ENCODE measurements at places on chromosomes 12 and 14. TPM values are rescaled to one million over a fixed set of nuclear protein-coding genes. Genes with fewer than 3 reads are reported as not detected.
A peak's percentile ranks its signal among the peaks of the same experiment; 100 is the strongest.

GRCh38 chr12:124034297-124034696, 61.3 kb downstream of the ZNF664 start:
- DNase-seq: no peak

DNA sequence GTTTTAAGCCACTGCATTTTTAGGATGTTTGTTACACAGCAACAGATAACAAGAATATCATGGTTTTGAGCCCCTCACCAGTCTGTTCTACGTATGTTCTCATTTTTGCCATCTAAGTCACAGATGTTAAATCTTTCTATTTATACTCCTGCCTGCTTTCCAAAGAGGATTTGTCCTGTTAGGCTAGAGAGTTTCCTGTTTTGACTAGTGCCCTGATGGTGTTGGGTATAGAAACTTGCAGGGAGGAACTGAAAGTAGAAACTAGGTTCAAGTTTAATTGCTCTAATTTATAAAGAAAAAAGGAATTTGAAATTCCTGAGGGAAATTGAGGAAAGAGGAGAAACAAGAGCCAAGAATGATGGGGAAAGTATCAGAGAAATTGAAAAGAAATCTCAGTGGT, 74.4 kb upstream of the COCH start:
- no peak for DNase-seq

DNA sequence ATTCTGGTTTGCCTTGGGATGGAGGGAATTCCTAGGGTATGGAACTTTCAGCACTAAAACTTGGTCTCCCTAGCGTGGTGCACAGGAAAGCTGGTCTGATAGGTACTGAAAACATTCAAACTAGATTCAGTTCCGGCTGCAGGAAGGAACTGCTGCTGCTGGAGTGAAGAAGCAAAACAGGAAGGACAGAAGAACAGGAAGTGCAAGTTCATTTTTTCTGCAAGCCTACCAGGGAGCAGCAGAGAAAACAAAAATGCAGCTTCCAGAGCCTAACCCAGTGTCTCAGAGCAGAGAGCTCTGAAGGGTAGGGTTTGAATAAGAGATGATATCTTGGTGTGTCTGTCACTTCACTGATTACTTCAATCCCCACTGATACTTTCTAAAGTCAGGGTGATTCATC, 165.2 kb downstream of the VRK1 start:
- DNase-seq: no peak

DNA sequence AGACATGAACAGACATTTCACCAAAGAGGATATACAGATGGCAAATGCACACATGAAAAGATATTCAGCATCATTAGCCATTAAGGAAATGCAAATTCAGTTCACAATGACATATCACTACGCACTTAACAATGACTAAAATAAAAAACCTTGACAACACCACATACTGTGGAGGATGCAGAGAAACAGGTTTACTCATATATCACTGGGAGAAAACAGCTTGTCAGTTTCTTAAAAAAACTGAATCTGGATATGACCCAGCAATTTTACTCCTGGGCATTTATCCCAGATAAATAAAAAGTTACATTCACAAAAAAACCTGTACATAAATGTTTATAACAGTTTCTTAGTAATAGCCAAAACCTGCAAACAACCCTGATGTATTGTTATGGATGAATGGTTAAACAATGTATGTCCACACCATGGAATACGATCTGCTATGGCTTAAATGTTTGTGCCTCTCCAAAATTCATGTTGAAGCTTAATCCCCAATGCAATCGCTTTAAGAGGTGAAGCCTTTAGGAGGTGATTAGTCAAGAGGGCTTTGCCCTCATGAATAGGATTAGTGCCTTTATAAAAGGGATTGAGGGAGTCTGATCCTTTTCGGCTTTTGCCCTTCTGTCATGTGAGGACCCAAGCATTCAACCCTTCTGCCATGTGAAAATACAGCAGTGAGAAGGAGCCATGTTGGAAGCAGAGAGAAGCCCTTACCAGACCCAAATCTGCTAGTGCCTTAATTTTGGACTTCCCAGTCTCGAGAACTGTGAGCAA, 36.0 kb upstream of the PPP4R3A start:
- no peak for DNase-seq

Gene FGD6
- polyA plus RNA-seq: 6.9 TPM

DNA sequence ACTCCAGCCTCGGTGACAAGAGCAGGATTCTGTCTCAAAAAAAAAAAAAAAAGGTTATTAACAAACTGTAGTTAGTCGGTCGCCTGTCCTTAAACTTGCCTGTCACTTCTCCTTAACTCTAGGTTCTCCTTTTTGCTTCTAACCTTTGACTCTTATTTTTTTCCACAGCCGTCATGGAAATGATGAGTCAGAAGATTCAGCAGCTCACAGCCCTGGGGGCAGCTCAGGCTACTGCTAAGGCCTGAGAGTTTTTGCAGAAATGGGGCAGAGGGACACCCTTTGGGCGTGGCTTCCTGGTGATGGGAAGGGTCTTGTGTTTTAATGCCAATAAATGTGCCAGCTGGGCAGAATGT, 418 bp upstream of the MYG1 start:
- DNase-seq: no peak

GRCh38 chr12:118055144-118055557, 5.8 kb downstream of the WSB2 start:
- DNase-seq: no peak

Gene BATF
- 0.27 TPM for polyA plus RNA-seq

GRCh38 chr12:5206401-5207175, 162.9 kb downstream of the KCNA5 start:
- no peak for DNase-seq

Gene DPPA3
- not detected for polyA plus RNA-seq

GRCh38 chr12:113174461-113175384, 10.6 kb downstream of the DDX54 start:
- no peak for DNase-seq

Gene ARHGDIB
- polyA plus RNA-seq: 33.7 TPM

Gene OR6C75
- 0.11 TPM for polyA plus RNA-seq

GRCh38 chr12:88957358-88957757, 377.1 kb upstream of the KITLG start:
- no peak for DNase-seq

Gene SLC6A15
- 17.9 TPM for polyA plus RNA-seq

DNA sequence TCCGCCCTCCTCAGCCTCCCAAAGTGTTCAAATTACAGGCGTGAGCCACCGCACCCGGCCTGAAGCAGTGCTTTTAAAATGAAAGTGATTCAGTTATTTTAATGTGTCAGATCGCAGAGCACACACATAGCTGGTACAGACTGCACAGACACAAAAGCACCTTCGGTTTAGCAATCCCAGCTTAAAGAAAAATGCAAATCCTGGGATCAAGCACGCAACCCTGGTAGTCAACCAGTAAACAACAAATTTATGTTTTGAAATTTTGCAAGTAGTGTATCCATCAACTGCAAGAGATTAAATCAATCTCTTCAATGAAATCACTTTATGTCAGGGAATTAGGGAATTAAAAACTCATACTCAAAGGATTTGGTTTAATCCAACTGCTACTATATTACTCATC, 28.4 kb downstream of the SLC38A1 start:
- DNase-seq: no peak

Gene TMPRSS12
- 0.19 TPM for polyA plus RNA-seq

Gene DBX2
- 27.8 TPM for polyA plus RNA-seq

DNA sequence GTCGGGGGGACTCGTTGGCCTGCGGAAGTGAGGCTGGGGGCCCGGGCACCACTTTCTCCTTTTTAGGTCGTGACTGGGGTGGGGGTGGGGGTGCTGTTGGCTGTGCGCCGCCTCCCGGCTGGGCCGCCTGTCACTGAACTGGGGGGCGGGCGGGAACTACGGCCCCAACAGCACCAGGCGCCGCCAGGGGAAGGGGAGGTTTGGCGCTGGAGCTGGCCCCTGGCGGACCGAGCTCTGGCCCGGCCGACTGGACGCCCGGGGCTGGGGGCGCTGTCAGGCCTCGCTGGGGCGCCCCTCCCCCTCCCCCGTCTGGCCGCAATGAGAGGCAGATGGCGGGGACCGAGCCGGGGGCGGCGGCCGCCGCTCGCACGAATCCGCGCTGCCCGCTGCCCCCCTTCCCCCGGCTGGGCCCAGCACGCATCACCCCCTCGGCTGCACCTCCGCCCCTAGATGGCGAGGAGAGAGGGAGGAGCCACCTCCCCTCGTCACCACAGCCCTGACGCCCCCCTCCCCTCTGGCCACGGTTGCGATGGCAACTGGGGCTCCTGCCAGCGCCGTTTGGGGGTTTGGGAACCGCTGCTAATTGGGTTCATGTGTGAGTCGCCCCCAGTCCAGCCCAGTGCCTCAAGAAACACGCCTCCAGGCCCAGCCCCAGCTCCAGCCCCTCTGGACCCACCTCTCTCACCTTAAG, 723 bp downstream of the NFATC4 start:
- peak; percentile 41 for DNase-seq

Gene ASIC1
- polyA plus RNA-seq: 134 TPM

DNA sequence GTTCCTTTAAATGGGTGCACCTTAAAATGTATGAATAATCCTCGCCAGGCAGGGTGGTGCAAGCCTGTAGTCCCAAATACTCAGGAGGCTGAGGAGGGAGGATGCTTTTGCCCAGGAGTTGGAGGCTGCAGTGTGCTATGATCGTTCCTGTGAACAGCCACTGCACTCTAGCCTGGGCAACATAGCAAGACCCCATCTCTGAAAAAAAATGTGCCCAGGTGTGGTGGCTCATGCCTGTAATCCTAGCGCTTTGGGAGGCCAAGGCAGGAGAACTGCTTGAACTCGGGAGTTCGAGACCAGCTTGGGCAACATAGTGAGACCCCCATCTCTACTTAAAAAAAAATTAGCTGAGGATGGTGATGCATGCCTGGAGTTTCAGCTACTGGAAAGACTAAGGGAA, 39.6 kb downstream of the ACACB start:
- DNase-seq: no peak

GRCh38 chr14:92207012-92207927, 85.5 kb downstream of the CPSF2 start:
- no peak for DNase-seq

- DNase-seq: no peak
Observed at GRCh38 chr12:15020156-15020555, 47.3 kb downstream of the PDE6H start.

DNA sequence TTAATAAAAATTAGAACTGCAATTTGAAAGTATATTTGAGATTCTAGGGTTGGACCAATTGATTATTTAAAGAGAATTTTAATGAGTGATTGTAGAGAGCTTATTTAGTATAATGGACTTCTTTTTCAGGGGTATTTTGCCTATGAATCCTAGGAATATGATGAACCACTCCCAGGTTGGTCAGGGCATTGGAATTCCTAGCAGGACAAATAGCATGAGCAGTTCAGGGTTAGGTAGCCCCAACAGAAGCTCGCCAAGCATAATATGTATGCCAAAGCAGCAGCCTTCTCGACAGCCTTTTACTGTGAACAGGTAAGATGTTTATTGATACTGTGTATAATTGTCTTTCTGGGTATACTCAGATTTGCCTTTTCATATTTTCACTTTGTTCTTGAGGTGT, 35.9 kb upstream of the KCNMB4 start:
- no peak for DNase-seq

Gene GPRC5D
- polyA plus RNA-seq: 0.53 TPM

DNA sequence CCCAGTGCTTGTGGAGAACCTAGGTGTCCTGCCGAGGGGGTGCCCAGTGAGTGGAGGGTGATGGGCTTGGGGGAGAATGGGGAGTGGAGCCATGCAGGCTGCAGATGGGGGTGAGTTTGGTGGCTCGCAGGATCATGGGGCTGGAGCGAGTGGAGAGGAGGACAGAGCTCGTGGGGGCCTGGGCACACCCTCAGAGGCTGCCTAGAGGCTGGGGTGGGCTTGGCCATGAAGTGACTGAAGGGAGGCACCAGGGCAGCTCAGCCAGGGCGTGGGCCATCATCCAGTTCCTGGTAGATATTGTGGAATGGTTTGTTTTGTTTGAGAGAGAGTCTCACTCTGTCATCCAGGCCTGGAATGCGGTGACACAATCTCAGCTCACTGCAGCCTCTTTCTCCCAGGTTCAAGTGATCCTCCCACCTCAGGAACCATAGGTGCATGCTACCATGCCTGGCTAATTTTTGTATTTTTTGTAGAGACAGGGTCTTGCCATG, 43.4 kb upstream of the AMN start:
- no peak for DNase-seq

Gene ITGB7
- 0.62 TPM for polyA plus RNA-seq

Gene FBXO33
- polyA plus RNA-seq: 8.9 TPM

DNA sequence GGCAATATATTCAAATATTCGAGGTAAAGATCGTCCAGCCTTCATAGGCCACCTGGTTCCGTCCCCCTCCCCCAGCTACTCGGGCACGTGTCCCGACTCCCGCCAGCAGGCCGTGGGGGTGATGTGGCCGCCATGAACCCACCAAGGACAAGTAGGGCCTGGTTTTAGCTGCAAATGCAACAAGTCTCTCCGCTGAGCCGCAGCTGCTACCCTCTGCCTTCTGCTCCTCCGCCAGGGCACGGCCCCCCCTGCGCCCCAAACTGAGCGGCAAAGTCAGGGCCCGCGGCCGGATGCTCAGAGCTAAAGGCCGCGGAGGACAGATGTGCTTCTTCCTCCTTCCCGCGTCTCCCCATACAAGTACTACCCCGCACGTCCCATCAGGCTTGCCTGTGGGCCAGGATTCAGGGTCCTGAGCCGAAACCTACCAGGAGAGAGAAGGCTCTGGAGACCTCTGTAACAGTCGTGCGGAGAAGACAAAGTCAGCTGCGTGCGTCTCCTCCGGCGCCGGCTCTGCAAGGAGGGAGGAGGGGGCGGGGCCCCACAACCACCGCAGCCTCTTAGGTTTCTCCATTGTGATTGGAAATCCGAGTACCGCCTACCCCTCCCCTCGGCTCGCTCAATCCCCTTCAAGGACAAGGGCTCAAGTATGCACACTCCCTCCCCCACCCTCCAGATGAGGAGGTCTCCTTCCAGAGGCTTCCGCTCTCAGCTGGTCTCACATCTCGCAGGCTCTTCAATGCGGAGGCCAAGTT, at the start of gene LDHB:
TSS of gene LDHB (minus strand) at position 517 of the 752 bp plus-strand sequence. CDS start 3,171 bp downstream, outside the sequence.
- peak; percentile 89 for DNase-seq

- DNase-seq: no peak
Observed at GRCh38 chr12:117674313-117674712, 294.5 kb downstream of the KSR2 start.

Gene CLEC7A
- polyA plus RNA-seq: 2.5 TPM

- peak; percentile 59 for DNase-seq
Observed at GRCh38 chr12:102793921-102794320, 123.1 kb downstream of the PAH start.

Gene ADGRD1
- polyA plus RNA-seq: 11.4 TPM

Gene GDF3
- 0.12 TPM for polyA plus RNA-seq

Gene PYGL
- polyA plus RNA-seq: 21.8 TPM

GRCh38 chr12:107130830-107131611, 37.7 kb upstream of the CRY1 start:
- DNase-seq: peak; percentile 63

GRCh38 chr12:132530447-132530846, 40.5 kb downstream of the FBRSL1 start:
- no peak for DNase-seq

Measured in spinal cord (tissue), 10 donors.